ENCODE measurements at places on chromosomes 2 and 18.

DNA sequence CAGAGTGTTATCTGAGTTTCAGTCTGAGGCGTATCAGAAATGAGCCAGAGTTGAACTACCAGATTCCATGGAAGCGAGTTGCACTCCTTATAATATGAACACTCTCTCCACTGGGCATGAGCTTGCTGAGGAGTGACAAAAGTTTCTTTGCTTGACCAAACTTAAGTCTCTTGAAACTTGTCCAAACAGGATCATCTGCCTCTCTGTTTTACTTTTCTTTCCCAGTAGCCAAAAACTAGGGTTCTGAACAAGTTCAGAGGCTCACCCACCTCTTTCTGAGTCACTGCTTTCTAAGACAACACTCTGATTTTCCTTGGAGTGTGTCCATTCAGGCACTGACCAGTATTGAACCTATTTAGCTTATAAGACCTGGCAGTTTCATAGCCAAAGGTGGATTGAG lies 233.2 kb upstream of the TCF4 start:
- DNase-seq = no peak

- DNase-seq = no peak
Measured at GRCh38 chr2:46116553-46116991, 180.6 kb upstream of the EPAS1 start.

DNA sequence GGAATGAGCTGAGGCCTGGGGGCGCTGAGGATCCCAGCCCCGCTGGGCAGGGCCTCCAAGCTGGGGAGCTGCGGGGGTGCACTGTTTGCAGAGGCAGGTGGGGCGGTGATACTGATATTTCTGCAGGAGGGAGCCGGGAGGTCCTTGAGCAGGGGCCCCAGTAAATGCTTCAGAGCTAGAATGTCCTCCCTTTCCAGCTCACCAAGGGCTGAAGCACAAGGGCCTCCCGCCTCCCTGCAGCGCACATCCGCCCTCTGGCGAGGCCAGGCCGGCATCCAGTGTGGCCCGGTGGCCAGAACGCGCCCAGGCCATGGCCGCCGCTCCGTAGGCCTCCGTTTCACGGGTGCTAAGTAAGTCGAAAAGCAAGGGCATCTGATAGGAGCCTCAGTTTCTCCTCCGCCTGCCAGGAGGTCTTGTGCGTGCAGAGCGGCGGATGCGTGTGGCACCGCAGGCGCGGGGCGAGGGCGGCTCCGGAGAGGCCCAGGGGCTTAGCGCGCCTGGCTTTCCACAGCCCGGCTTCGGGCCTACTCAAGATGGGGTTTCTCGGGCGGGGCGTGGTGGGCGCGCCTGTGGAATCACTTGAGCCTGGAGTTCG lies 29.5 kb upstream of the CHMP1B start:
- no peak for DNase-seq

GRCh38 chr2:136874258-136874657 lies 108.9 kb downstream of the THSD7B start:
- DNase-seq = no peak

DNA sequence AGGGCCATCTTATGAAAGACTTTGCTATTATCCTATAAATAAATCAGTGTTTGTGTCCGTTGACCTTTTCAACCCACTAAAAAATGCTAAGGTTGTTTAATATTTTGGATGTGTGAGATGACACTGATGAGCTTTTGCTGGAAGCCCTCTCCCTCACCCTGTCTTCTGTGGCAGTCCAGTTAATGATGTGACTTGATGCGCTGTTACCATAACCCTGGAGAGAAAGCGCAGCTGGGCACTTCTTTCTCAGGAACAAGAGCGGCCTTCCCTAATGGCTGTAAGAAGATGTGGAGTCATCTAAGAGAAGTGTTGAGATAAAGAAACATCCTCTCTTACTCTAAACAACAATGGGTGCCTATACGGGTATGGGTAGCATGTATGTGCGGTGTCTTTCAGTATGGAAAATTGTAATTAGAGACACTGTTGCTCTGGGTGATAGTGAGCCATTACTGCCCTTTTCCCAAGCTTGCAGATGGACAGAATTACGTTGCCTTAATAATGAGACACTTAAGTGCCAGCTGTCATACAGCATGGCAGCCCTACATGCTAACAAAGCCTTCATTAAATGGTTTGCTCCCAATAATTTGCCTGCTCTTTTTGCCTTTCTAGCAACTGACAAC lies 165.6 kb upstream of the NABP1 start:
- no peak for DNase-seq

All from stimulated activated naive CD4-positive, alpha-beta T cell treated with Interleukin-2 at 50 U/mL for 16 hours (primary cell).